NCI-H1105 (cell line): ENCODE measurements at places on chromosomes 2 and 18.

DNA sequence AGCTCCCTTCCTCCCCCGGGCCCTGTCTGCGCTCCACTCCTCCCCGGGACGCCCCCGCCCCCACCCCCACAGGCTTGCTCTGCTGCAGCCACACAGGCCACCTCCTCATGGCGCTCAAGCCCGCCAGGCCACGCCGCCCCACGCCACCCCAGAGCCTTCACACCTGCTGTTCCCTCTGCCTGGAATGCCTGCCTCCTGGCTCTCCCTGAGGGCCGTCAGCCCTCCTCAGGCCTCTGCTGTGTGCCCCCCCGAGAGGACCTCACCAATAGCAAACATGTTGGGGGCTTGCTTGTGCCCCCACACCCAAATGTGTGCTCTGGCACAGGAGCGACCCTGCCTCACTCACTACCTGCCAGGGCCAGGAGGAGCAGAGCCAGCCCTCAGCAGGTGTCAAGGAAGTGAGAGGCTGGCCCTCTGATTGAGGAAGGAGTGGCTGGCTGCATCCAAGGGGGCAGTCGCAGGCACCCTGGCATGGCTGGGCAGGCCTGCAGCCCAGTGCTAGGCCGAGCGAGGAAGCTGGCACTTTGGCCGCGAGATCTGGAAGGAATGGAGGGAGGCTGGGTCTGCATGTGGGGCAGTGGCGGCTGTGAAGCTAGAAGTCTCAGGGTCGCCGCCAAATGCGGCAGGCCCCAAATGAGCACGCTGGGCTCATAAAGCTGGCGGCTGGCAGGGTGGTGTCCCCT lies 86.5 kb downstream of the INHBB start:
- DNase-seq, result no peak

- DNase-seq, result peak; percentile 80
Measured at GRCh38 chr2:199757233-199757870, 93.6 kb downstream of the FTCDNL1 start.

DNA sequence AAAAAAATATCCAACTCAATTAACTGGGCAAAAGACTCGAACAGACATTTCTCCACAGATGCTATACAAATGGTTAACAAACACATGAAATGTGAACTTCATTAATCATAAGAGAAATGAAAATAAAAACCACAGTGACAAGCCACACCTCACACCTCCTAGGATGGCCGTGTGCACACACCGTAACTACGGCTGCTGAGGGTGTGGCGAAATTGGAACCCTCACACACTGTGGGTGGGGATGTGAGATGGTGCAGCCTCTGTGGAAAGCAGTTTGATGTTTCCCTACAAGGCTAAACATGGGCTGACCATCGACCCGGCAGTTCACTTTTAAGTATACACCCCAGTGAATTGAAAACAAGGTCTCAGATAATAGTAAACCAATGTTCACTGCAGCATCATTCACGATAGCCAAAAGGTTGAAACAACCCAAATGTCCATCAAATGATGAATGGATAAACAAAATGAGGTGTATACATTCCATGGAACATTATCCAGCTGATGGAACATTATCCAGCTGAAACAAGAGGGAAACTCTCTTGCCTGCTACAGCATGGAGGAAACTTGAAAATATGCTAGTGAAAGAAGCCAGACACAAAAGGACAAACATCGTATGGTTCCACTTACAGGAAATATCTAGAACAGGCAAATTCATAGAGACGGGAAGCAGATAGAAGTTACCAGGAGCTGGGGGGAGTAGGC lies 32.2 kb downstream of the ZAP70 start:
- no peak for DNase-seq

- no peak for DNase-seq
Measured at GRCh38 chr2:150812664-150813367, 325.3 kb upstream of the RND3 start.

DNA sequence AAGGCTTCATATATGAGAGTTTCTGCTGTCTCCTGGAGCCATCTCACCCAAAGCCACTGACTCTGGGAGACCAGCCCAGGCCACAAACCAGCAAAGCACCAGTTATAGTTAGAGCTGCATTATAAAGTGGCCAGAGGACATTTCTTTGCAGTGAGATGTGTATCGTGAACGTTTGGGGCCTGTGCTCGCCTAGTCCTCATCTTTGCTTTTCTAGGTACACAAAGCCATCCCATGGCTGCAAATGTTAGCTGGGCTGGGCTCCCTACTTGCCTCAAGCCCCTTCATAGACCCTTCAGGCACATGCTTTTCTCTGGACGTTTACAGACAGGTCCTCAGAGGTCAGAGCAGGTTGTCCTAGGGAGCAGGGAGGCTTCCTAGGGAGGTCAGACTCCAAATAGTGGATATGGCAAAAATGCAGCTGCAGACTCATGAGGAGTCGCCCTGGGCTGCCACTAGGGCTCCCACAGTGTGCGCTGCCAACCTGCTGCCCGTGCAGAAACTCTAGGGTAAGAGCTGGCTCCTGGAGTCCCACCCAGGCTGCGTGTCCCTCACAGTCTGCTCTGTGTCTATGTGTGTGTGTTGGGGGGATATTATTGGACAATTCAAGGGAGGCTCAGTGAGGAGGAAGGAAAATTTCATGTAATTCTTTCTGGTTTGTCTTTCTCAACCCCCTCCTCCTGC lies 141.0 kb downstream of the RPIA start:
- DNase-seq, result no peak

DNA sequence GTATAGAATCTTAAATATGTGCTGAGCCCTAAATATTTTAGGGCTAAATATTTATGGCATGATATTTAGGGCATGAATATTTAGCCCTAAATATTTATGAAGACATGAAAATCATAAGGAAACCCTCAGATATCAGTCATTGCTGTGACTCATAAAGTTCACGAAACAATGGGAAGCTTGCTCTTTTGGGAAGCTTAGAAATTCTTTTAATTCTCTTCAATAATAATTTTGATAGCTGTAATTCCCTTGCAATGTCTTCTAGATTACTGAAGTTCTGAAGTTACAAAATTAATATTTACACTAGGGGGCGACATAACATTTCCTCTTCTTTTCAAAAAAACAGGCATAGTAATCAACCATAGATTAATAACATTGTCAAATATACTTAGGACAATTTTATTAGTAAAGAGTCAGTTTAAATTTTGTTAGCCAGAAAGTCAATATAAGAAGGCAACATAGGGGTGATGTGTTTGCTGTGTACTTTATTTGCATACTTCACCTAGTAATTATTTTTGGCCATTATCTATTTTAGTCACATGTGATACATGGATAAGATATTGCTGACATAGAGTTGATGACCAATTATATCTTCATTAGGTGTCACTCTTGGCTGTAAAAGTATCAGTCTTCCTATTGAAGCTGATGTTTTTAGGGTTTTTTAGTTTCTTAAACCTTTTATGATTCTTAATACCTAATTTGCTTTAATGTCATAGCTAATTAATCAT lies 13.2 kb downstream of the ZNF804A start:
- DNase-seq, result no peak

DNA sequence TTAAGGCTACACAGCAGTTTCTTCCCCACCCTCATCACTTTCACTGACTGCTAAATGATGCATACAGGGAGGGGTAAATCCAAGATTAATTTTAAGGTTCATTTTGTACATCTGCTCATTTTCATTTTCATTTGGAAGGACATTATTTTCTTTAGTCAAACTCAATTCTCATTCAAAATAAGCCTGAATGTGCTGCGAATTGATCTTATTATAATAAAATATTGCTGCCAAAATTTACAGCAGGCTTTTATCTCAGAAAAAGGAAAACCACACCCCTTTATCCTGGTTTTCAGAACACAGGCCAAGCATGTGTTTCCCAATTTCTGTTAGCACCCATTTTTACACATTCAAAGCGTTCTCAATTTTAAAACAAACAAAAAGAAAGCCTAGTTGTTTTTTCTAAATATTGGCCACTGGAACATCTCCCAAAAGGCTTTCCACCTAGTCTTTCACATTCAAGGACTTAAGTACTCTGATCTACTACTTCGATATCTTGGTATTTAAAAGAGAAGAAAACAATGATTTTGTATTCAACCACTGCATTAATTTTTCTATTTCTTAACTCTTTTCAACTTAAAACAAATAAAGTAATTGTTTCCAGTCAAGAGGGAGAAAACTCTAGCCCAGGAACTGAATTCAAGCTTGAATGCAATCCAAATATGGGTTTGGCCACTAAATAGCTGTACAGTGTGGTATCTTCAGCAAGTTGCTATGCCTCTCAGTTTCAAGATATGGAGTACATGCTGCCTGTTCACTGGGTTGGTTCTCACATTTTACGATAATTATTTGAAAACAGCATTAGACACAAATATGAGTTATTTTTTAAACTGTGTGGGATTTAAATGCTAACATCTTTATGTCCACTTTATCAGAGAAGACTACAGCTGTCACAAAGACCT lies 52.5 kb downstream of the CDH2 start:
- no peak for DNase-seq
